ENCODE measurements at places on chromosomes 11 and 22.
A peak's percentile ranks its signal among the peaks of the same experiment; 100 is the strongest.

GRCh38 chr11:37286890-37287289 is 688.9 kb upstream of the RAG2 start:
- no peak for DNase-seq

DNA sequence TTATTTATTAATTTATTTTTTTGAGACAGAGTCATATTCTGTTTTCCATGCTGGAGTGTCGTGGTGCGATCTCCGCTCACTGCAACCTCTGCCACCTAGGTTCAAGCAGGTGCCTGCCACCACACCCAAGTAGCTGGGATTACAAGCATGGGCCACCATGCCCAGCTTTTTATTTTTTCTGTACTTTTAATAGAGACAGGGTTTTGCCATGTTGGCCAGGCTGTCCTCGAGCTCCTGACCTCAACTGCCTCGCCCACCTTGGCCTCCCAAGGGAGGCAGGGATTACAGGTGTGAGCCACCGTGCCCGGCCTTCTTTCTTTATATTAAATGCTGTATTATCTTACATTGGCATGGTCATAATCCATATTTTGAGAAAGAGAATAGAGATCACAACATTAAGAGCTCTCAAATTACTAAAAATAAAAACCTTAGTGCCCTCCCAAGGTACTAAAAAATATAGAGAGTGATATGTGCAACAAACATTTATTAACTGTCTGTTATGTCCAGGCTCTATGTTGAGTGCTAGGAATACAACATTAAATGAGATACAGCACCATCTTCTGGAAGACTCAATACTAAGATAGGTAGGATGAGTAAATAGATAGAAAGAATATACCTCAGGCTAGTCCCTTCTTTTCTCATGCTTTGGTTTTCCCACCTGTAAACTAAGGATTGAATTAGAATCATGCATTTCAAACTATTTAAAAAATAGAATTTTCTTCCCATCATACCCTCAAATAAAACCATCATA is 84.1 kb downstream of the BBOX1 start:
- peak; percentile 43 for DNase-seq

DNA sequence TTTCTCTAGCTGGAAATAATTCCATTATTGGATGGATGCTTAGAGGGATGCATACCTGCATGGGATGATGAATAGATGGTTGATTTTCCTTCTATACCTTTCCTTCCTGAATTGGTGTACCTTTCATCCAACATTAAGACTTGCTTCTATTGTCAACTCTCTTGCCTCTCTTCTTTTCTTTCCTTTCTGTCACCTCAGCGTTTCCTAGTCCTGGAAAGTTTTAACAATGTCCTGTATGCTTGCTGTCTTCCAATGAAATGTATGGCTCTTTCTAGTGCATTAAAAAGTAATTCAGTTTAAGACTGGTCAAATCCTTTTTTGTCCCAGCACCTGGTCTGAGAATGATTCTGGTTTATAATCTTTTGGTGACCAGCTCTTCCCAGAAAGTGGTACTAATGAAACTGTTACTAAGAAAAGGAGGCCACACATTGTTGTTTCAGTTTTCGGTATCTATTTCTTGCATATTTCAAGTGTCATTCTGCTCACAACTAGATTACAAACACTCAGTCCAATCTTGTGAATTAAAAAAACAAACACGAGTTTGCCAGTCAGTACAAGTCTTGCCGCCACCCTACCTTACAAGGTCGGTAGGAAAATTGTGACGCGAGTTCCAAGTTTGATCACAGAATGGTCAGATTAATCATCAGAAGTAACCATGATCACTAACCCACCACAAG is 8.0 kb downstream of the POU2AF1 start:
- no peak for DNase-seq

- no peak for DNase-seq
Measured at GRCh38 chr11:121383716-121384115, 68.4 kb upstream of the SORL1 start.

- peak; percentile 73 for DNase-seq
Measured at GRCh38 chr11:128246810-128247594, 340.4 kb downstream of the ETS1 start.

DNA sequence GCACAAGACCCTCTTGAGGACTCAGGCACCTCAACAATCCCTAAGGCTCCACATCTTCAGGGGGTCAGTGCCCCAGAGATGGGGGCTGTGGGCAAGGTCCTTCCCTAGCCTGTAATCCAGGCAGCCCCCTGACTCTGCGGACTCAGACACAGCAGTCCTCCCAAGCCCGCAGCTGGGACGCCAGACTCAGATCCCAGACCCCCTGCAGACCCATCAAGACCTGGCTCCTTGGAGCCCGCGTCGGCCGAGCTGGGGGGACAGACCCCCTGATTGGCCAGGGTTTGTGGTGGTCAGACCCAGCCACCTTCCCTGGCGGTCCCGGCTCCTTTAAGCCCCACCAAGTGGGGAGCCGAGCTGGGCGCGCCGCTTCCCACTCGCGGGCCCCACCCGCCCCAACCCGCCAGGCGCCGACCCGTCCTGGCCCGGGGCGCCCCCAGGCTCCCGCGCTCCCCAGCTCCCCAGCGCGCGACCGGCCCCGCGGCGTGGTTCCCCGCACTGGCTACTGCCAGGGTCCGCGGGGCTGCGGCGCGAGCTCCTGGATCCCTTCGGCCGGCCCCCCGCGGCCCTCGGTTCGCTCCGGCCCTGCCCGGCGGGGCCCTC is 458 bp downstream of the OSBPL5 start:
- no peak for DNase-seq

DNA sequence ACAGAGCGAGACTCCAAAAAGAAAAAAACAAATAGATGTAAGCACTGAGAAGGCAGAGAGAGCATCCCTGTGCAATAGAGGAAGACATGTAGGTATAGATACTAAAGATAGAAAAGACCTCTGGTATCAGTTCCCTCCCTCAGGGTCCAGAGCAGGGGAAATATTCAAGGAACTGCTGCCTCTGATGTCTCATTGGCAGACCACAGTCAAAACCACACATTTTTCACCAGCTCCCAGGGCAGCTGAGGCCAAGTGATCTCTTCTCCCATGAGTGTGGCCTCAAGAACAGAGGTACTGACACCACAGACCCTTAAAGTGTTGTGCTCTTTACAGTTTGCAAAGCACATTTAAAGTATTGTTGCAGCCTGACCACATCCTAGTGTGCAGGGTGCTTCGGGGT is 288.5 kb downstream of the NTM start:
- peak; percentile 36 for DNase-seq

GRCh38 chr11:119722281-119722794 is 6.7 kb downstream of the NECTIN1 start:
- DNase-seq: no peak

- no peak for DNase-seq
Measured at GRCh38 chr11:119384332-119384731, 2.8 kb upstream of the USP2 start.

GRCh38 chr11:57680552-57680874 is 12.6 kb downstream of the ZDHHC5 start:
- DNase-seq: peak; percentile 9

DNA sequence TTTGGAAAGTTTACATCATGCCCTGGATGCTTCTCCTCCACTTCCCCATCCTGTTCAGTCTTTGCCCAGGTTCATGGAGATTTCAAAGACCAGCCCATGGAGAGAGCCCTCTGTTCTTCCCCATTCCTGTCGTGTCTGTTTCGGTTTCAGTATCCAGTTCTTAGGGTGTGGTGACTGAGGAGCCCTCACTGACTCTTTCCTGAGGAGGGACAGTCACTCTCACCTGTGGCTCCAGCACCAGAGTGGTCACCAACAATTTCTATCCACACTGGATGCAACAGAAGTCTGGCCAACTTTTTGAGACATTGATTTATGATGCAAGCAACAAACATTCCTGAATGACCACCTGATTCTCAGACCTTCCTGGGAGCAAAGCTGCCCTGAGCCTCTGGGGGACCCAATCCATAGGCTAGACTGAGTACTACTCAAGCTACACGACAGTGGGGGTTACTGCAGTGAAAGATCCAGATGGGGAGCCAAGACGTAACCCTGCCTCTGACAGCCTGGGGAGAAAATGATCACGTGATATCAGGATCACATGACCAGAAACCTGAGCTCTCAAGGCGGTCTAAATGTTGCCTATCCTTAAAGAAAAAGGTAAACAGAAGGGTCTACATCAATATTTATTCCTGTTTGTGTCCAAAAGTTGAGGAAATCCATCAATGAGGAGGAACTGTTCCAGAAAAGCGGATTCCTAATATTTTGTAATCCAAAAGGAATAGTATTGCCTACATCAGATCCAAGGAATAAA is 76.2 kb upstream of the VPREB1 start:
- peak; percentile 54 for DNase-seq

DNA sequence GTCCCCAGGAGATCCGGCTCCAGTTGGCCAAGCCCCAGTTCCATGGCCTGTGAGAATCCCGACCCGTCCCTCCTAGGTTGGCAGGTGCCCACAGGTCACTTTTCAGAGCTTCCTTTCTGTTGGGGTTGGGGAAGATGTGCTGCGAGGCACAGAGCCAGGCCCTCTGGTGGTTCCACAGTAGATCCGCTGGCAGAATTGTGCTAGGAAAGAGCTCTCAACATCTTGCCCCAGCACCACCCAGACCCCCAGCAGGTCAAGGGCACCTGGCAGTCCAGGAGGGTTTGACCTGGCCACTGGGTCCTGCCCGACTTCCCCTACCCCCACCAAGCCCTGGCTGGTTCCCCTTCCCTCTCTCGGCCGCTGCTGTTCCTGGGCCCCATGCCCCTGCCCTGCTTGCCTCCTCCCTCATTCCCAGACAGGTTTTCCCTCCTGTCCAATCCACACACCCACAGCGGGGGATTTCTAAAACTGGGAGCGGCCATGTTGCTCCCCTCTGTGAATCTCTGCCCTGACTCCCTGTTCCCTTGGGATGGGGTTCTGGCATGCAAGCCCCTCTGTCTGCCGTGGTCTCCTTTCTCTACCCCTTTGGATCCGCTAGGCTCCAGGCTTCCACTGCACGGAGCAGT is 26.2 kb upstream of the GCAT start:
- DNase-seq: no peak

- DNase-seq: peak; percentile 27
Measured at GRCh38 chr22:20279662-20280134, 11.6 kb upstream of the RTN4R start.

DNA sequence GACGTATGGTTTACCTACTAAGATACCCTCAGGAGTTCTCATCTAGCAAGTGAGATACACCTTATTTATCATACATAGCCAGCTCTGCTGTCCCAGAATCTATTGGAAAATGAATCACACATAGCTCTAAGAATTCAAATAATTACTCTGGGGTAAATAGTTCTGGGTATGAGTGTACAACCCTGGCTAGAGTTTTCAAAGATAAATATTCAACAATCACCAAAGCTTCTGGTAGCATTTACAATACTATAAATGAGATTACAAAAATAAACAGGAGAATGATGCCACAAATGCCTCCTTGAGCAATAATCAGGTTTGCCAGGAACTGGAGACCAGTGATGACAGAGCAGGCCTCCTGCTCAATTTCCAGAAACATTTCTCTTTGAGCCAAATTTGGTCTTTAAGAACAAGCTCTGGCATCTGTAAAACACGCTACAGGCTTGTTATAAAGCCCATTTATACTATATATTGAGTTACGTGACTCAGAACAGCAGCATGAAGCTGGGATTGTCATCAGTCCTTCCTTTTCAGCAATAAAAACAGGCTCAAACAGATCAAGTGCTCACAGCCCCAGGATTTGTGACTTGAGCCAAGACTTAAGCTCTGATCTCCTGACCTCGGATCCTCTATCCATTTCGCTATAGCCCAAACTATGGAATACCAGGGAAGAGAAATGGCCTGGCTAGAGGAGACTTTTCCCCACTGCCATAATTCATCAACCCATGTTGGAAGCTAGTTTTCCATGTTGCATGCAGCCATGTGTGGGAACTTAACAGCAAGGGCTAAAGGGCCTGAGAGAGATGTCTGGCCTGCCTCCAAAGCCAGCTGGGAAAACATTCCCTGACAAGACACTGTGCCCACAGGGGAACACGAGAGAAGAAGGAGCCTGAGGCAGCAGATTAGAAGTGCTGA is 19.7 kb downstream of the RAB30 start:
- peak; percentile 98 for DNase-seq

- no peak for DNase-seq
Measured at GRCh38 chr11:114286229-114286628, 10.0 kb upstream of the NNMT start.

GRCh38 chr11:12285811-12286222 is 91.6 kb upstream of the PARVA start:
- DNase-seq: peak; percentile 52

DNA sequence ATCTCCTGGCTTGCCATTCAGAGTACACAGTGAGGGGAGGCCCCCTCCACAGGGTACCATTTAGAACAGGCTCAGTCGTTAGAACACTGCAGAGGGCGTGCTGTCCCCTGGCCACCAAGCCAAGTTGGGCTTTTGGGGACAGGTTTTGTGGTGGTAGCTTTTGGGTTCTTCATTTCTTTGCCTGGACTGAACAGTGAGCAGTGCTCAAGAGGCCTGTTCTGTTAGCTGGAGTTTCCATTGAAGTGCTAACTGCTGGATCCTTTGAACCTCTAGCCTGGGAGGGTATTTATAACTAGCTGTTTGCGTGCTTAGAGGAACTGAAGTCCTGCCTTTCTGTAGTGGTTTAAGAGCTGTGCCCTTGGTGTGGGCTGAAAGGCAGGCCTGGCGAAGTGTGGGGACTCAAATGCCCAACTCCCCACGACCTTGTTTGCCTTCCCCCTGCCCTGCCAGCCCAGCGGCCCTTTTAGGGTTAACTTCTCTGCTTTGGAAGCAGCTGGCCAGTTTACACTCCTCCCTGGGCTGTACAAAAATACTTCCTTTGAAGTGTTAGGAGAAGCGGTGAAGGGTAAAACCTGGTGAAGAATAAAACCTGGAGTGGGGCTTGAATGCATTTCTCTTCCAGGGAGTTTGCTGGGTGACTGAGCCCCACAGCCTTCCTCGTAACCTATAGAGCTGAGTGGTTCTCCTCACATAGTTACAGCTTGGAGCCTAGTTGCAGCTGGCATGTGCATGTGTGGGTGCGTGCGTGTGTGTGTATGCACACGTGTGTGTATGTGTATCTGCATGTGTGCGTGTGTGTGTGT is 34.6 kb downstream of the ZNRF3 start:
- no peak for DNase-seq

DNA sequence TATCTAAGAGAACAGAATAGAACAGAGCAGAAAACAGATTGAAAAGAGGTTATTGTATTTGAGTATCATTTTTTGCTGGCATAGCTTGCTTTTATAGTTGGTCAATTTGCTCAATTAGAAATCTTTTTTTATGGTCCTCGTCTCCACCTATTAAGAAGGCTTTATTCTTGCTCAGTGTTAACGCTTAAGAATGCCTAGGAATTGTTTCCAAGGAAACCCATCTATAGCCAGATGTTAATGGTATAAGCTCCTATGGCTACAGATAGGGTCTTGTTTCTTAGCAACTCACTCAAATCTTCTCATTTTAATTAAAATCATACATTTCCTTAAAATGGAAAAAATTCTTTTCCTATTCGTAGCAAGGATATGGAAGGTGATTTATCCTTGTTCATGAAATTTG is 392.3 kb downstream of the TMEM135 start:
- no peak for DNase-seq

- no peak for DNase-seq
Measured at GRCh38 chr22:27231266-27231665, 570.3 kb downstream of the MN1 start.

GRCh38 chr11:73810637-73811036 is 23.0 kb downstream of the MRPL48 start:
- DNase-seq: no peak

GRCh38 chr11:100356035-100356434 is 331.1 kb upstream of the ARHGAP42 start:
- DNase-seq: no peak

- peak; percentile 59 for DNase-seq
Measured at GRCh38 chr11:43989162-43989981, 46.9 kb downstream of the C11orf96 start.

- DNase-seq: no peak
Measured at GRCh38 chr11:42713753-42714152, 598.0 kb upstream of the API5 start.

Measured in fibroblast of skin of right biceps (primary cell).